ENCODE measurements at places on chromosomes 4 and X.

DNA sequence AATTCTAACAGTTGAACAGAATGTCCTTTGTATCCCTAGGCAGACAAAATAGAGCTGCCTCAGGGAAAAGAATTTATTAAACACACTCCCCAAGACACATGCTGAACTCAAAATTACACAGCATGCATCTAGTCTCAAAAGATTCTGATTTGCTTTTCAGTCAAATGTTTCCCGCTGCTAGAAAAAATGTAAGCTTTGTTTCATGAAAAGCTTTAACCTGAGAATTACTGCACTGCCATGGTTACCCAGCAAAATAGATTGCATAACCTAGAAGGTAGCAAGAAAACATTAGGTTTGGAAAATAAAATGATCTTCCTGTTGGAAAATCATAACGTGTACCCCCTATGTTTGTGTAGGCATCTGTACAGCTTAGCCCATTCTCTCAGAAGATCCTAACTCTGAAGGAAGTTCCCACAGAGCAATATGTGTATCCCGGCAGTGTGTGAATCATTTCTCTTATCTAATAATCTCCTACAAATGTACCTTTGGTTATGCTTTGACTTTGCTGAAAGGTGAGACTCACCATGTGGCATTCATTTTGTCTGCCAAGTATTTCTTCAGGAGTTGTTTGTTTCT is 646.9 kb downstream of the STPG2 start:
- no peak for DNase-seq

DNA sequence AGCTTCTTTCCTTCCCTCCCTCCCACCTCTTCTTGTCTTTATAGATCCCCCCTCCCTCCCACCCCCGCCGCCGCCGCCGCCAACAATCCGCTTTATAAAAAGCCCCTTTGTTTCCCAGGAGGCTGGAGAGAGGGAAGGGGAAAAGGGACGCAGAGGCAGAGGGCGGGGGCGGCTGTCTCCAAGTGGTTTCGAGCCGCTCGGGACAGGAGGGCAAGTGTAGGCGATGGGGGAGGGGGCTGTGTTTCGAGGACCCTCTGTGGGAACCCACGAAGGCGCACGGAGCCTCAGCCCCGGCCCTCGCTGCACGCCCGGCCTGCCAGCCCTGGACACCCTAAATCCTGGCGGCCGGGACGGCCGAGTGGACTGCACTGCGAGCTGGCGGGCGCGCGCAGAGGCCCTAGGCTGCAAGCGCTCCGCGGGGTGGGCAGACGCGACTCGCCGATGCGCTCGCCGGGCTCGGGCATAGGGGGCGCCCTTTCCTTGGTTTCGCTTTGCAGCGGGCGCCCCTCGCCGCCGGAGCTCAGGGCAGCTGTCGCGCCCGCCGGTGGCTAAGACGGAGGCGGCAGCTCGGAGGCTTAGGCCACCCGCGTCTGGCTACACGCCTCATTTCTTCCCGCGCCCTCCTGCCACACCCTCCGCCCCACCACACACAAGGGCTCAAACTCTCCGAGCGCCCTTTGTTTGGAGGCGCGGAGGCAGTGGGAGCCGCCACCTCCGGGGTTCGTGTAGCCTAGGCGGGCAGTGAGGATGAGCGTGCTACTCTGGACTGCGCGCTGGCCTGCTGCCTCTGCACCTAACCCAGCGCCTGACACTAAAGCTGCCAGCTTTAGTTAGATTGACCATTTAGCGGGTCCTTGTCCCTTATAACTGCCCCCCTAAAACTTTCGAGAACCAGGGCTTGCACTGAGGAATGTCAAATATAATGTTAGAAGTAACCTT is 2.2 kb downstream of the MAMLD1 start:
- DNase-seq: peak; percentile 67

- DNase-seq: no peak
These were observed 102.5 kb downstream of the FNIP2 start for GRCh38 chr4:158871335-158871724.

DNA sequence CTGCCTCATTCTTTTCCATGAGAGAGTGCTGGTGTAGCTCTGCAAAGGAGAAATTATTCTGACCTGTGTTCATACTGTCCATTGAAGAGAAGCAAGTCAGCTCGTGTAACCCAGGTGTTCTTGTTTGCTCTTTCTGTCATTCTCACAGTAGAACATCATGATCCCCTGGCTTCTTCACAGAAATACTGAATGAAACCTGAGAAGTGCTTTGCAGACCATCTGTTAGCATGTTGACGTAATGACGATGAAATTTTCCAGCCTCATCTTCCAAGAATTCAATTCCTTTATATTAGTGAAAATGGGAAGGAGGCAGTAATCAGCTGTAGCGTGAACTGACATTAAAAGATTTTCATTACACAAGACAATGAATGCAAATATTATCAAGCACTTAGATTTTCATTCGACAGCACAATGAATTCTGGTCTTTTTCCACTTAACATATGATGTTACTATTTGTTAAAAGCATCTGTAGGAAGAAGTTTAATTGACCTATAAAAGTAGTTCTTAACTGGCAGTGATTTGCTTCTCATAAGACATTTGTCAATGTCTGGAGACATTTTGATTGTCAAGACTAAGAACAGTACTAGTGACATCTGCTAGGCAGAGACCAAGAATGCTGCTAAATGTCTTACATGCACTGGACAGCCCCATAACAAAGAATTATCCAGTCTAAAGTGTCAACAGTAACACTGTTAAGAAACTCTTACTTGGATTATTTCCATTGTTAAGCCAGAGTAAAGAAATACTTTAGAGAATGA is 246.3 kb downstream of the BANK1 start:
- no peak for DNase-seq

GRCh38 chrX:41405551-41405950 is 41.6 kb upstream of the NYX start:
- no peak for DNase-seq

DNA sequence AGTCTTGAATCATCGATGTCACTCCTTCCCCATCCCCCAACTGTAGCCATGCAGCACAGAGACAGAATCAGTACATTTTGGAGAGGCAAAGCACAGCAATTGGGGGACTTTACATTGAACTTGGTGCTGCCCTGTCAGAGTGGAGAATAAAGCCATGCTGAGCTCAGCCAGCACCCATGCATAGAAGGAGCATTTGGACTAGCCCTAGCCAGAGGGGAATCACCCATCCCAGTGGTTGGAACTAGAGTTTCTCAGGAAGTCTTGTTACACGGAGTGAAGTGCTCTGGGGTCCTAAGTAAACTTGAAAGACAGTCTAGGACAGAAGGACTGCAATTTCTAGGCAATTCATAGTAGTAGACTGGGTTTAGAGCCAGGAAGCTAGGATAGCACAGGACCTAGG is 49.6 kb downstream of the STPG2 start:
- DNase-seq: no peak

GRCh38 chr4:126583509-126583908 is 1049.2 kb upstream of the INTU start:
- no peak for DNase-seq

- no peak for DNase-seq
These were observed 324.6 kb upstream of the MAGEB2 start for GRCh38 chrX:29890646-29891200.

GRCh38 chrX:15207384-15207783 is 62.5 kb downstream of the ASB9 start:
- no peak for DNase-seq

- no peak for DNase-seq
These were observed 3.7 kb downstream of the GPRIN3 start for GRCh38 chr4:89303814-89304388.

DNA sequence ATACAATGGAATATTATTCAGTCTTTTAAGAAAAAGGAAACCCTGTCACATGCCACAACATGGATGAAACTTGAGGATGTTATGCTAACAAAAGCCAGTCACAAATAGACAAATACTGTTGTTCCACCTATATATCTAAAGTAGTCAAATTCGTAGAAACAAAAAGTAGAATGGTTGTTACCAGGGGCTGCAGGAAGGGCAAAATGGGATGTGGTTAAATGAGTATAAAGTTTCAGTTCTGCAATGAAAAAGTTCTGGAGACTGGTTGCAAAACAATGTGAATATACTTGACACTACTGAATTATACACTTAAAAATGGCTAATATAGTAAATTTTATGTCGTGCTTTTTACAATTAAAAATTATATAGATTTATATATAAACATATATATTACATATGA is 12.2 kb downstream of the SPOCK3 start:
- DNase-seq: no peak

- peak; percentile 77 for DNase-seq
These were observed at the start of gene TMEM156 for GRCh38 chr4:39032218-39033085. TSS of gene TMEM156 (minus strand) at chr4:39032409. CDS start at chr4:39032313, 96 bp downstream.

- no peak for DNase-seq
These were observed 39.2 kb upstream of the NMU start for GRCh38 chr4:55675196-55675793.
